Stimulated activated CD4-positive, alpha-beta T cell treated with anti-CD3 and anti-CD28 coated beads, Interleukin-1b, Interleukin-23, amount 100 ng/mL, for 24 hours (primary cell): ENCODE measurements at places on chromosomes 12 and 14.

DNA sequence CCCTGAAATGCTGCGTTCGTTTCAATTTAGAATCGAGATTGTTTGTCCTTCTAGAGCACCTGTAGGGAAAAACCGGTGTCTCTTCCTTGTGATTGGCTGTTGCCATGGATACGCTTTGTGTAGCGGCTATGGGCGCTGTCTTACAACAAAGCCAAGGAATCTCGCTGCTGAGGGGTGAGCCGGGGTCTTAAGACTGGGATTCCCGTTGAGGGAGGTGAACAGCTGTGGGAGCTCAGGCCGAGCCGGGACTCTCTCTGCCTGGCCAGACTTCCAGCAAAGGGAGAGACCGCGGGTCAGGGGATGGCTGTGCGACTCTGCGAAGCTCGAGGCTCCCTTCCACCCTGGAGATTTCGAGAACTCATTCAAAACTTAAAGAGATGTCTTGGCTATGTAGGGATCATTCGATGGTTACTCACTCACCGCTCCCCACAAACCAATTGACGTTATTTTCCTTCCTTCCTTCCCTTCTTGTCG is at the start of the genes LRRIQ1 and TSPAN19:
Gene LRRIQ1 (plus strand): TSS at position 118 of the 474 bp plus-strand sequence. CDS start 1,826 bp downstream, outside the sequence.
Gene TSPAN19 (minus strand): TSS at position 44 of the 474 bp plus-strand sequence. CDS start 6,331 bp downstream, outside the sequence.
- DNase-seq, result no peak

GRCh38 chr14:71362920-71363584 is 455.8 kb downstream of the PCNX1 start:
- no peak for DNase-seq

DNA sequence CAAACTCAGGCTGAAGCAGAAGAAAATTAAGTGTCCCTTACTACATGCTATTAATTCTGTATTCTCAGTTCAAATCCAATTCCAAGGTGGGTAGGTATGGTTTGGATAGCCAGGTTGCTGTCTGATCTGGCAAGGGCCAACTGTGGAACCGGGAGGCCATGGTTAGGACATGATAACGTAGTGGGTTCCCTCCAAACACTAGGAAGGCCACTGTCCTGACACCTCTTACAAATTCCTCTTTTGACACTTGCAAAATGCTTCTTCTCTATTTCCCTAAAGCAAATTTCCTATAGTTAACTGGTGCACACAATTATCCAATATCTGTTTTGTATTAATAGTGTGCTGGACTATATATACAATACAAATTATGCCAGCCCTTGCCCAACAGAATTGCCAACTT is 70.8 kb downstream of the RNF34 start:
- DNase-seq, result no peak

GRCh38 chr14:46902837-46903236 is 251.3 kb upstream of the RPL10L start:
- no peak for DNase-seq

DNA sequence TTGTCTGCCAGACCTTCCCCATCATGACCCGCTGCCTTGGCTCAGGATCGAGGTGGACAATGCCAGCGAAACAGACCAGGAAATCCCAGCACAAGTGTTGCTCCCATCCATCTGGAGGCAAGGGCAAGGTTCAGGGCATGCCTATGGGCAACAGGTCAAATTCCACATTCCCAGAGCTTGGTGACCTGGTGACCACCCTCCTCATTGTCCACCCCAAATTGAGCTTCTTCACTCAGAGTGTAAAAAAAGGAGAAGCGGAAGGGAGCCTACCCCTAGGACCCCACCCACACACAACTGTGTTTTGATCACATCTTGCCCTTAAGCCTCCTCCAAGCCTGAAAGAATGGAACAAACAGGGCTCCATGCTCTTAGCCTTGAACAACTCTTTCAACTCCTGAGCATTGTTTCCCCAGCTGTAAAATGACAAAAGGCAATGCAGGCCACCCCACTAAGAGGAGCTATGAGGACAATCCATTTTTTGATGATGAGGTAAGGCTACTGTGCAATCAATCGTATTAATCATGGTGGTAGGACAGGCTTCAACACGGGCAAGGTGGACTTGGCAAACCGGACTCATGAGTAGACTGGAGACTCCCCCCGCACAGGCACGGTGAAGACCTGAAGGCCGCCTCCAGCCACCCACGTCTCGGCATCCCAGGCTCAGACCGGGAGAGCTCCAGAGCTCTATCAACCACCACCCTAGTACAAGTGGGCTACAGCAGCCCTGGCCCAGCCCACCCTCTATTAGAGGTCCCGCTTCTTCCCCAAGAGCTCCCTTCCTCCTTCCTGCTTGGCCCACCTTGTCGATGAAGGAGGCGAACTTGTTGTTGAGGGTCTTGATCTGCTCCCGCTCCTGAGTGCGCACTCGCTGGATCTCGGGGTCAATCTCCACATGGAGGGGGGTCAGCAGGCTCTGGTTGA is 866 bp downstream of the KRT79 start:
- no peak for DNase-seq

- DNase-seq, result peak; percentile 58
These were observed 13.1 kb downstream of the ASIC1 start for GRCh38 chr12:50070314-50071060.

DNA sequence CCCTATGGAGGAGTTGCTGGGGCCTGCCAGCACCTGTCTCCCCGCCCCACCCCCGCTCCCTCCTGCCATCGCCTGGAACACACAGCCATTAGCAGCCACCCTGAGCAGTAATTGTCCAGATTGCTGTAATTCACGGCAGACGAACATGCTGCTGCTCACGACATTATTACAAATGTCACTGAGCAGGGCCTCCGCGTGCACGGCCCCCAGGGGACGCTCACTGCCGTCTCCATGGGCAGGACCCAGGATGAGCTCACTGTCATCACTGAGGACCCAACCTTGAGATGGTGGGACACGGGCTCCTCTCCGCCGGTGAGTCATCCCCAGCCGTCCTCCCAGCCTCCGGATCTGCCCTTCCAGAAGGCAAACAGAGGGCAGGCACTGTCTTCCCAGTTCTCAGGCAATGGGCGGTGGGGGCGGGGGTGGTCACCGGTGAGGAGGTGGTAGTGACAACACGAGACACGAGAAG is 100.4 kb downstream of the RFLNA start:
- no peak for DNase-seq

GRCh38 chr12:117361905-117362304 is 479 bp upstream of the NOS1 start:
- DNase-seq, result no peak

DNA sequence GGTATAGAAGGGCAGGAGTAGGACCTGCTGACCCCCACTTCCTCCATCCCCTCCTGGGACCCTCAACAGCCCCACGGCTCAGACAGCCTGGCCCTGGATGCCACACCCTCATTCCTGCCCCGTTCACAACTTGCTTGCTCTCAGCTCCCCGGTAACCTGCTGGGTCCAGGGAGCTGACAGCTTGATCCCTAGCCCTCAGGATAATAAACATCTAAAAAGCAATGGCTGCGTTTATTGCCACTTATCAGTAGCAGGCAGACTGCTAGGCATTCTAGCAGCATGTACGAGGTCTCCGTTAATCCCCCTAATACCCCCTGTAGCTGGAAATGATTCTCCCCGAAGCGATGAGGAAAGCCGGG is 24.3 kb upstream of the RPLP0 start:
- DNase-seq, result no peak

GRCh38 chr14:23078692-23079116 is 16.2 kb downstream of the ACIN1 start:
- no peak for DNase-seq

DNA sequence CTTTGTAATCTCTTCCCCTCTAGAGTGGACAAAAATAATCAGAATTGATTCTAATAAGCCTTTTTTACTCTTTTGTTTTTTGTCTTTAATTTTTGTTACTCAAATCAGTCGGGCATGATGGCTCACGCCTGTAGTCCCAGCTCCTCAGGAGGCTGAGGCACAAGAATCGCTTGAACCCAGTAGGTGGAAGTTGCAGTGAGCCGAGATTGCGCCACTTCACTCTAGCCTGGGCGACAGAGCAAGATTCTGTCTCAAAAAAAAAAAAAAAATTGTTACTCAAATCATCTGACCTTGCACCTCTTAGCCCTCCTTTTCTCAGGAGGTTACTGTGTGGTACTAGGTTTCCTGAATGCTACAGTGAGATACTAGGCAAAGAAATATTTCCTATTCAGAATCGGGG is 280.6 kb downstream of the PDZRN4 start:
- no peak for DNase-seq

GRCh38 chr12:105319691-105320209 is 10.7 kb upstream of the C12orf75 start:
- no peak for DNase-seq

GRCh38 chr12:54431911-54432814 is 13.1 kb upstream of the ITGA5 start:
- peak; percentile 53 for DNase-seq

- DNase-seq, result no peak
These were observed 148.6 kb upstream of the DIO3 start for GRCh38 chr14:101412739-101413138.

DNA sequence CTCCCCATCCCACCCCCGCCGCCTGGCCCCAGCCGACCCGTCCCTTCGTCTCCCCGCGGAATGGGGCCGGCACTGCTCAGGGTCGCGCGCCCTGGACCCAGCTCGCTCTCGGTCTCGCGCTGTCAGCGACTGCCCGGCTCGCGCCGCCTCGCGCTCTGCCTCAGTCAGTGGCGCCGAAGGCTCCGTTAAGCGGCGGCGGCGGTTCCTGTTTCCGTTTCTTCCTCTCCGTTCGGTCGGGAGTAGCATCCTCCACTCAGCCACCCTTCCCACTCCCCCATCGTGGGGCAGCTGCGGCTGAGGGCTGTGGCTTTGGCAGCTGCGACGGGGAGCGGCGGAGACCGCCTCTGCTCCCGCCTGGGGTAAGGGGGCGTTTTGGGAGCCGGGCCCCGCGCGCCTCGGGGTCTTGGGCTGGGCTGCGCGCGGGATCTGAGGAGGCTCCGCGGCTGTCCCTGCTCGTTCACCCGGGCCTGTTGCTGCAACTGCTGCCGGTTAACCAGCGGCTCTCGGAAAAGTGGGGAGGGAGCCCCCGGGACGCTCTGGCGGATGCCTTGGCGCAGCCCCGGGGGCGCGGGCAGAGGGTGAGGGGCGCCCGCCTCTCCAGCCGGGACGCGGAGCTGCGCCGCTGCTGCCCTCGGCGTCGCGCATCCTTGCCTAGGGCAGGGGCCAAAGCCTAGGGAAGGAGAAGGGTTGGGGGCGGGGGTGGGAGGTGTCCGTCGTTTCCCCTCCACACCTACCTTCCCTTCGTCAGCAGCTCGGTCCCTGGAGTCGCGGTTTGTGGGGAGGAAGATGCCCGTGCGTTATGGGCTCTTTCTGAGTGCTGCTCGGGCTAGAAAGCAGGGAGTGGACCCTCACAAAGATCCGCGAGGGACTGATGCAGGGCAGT is 567 bp downstream of the FUT8 start:
- DNase-seq, result no peak

DNA sequence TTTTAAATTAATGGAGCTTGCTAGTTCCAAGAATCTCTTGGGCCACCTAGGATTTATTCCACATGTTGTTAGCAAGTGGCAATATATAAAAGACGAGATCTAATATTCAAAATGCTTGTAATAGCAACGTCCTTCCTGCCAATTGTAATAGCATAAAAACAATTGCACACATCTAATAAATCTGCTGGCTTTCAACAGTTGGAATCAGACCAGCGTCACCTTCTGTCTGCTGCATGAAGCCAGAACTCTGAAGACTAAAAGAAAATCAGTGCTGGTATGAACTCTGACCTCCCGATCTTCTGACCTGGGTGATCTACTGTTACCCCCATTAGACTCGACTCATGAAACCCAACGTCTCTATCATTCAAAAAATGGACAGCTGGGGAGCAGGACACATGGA is 100.6 kb downstream of the DIO2 start:
- DNase-seq, result no peak

DNA sequence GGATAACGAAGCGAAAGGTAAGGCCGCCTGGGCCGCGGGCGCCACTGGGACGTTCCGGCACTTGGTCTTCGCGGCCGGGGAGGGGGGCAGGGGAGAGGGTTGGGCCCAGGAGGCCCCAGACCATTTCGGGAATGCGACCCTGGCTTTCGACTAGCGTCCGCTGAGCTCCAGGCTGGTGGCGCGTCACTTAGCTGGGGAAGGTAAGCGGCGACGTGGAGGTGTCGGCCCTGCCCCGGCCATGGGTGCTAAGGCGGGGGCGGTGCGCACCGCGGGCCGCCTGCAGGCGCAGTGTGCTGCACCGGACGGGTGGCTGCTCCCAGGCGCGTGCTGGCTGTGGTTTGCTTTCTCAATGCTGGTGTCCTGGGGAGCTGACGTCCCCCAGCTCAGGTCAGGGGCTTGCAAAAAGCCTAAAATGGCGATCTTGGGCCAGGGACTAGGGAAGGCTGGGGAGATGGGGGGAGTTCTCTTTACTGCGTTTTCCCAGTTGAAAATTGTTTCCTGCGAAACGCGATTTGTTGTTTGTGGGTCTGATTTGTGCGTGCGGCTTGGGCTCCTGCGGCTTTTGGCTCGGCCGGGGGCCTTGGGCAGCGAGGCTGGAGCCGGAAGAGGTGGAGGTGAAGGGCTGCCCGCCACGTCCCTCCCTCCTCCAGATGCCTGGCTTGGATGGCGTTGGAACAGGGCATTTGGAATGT is 1.2 kb downstream of the HOXC10 start:
- no peak for DNase-seq

DNA sequence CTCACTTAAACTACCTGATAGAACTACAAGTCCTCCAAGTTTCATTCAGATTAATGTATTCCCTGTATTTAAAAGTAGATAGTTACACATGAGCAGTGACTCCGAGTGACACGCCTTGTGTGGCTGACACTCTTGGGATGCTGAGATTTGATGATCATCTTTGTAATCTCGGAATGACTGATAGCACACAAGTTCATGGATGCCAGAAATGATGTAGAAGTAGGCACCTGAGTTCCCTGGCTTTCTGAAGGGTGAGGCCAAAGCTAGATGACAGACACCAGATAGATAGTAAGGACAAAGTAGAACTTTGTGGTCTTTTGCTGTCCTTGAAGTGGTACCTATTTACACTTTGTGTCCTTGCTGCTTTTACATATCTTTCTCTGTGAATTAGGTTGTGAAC is 491.2 kb downstream of the PCNX1 start:
- DNase-seq, result no peak

DNA sequence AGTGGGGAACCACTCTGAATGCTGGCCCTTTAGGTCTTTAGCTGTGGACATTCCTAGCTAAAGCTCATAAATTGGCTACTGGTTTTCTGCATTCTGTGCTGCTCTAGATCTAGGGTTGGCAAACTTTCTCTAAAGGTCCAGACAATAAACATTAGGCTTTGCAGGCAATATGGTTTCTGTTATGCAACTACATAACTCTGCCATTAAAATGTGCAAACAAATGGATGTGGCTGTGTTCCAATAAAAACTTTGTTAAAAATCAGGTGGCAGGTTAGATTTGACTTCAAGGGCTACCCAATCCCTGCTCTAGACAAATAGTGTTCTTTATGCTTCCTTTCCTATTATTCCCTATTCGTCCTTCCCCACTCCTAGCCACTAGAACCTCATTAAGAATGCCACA is 6.8 kb upstream of the LRRC9 start:
- no peak for DNase-seq

DNA sequence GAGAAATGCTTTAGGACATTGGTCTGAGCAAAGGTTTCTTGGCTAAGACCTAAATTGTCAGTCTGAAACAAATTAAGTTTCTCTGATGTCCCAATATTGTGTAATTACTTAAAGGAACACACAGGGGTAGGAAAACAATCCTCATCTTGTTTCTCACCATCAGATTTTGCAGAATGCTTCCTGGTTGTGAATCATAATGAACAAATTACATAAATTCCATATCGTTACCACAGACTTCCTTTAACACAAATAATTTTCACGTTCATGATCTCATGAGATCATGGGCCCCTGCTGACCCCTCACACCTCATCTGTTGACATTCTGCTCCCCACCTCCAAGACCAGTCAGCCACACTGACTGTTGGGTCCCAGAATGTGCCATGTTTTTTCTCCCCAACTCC is 194.1 kb downstream of the MON2 start:
- no peak for DNase-seq

GRCh38 chr14:69268223-69268622 is 8.3 kb downstream of the GALNT16 start:
- no peak for DNase-seq

GRCh38 chr12:25977047-25977446 is 18.6 kb downstream of the RASSF8 start:
- no peak for DNase-seq
